Liver (tissue), 10 donors: ENCODE measurements at places on chromosomes 13 and 19. TPM values are rescaled to one million over a fixed set of nuclear protein-coding genes. Genes with fewer than 3 reads are reported as not detected.

DNA sequence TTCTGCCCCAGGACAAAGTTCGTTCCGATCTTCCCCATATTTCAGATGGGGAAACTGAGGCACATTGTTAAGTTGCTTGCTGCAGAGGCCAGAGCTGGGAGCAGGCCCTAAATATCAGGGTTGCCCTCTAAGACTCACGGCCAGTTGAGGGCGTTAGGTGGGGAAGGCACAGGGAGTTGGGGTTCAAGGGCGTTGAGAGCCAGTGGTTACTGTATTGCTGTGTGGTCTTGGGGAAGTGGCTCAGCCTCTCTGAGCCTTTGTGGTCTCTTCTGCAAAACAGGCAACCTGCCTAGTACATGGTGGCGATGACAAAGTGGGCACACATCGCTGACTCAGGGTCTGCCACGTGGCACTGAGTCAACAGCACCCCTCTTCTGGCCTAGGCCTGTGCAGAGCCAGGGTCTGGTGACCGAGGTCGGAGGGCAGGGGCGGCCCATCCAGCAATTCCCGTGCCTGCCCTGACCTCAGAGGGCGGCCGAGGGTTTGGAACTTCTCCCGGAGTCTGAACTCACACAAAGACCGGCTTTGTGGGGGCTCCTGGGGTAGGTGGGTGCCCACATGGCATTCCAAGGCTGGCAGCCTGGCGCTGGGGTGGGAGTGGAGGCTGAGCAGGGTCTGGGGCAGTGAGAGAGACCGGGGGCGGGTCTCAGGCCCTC, 10.2 kb downstream of the TNFAIP8L1 start:
- H3K36me3 ChIP-seq = no peaks in the 10 kb centered on the region
- no peak for DNase-seq

DNA sequence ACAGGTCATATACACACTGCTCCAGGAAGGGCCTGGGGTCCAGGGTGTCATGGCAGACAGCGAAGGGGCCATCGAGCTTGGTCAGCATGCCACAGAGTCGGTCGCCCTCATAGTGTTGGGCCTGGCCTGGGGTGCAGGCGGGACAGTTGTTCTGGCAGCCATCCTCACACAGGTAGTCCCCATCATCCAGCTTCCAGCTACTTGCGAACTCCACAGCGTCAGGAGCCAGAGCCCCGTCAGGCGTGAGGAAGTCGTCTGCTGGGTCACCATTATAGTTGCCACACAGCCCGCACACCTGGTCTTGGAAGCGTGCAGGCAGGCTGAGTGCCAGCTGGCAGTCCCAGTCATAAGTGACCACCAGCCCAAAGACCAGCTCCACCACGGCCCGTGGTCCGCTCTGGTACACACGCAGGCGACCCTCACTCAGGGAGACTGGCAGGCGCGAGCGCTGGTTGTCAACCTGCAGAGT, 16.2 kb downstream of the FCGBP start:
- H3K27ac ChIP-seq = no peak overlapping the region
- no peaks in the 10 kb centered on the region for H3K27me3 ChIP-seq
- no peaks in the 10 kb centered on the region for H3K4me1 ChIP-seq
- DNase-seq = no peak
- no peak overlapping the region for H3K4me3 ChIP-seq
- H3K36me3 ChIP-seq = no peaks in the 10 kb centered on the region

DNA sequence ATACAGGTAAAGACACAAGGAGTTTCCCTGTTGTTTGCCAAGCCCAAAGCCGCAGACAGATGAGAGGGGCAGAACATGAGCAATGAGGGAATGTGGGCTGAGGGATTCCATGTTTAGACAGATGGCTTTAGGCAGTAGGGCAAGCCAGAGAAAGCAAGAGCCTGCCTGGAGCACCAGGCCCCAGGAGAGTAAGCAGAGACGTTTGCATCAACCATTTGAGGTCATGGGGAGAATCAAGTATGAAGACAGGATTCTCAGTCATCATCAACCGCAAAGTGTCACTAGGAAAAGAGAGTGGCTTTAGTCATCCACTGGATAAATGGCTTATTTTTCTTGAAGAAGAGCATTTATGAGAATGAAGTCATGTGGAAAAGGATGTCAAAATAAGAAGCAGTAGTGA, 184.7 kb downstream of the COG6 start:
- no peaks in the 10 kb centered on the region for H3K4me1 ChIP-seq
- no peak overlapping the region for H3K27ac ChIP-seq
- peaks cover 2% of the 10 kb centered on the region for H3K27me3 ChIP-seq
- H3K4me3 ChIP-seq = no peak overlapping the region
- no peaks in the 10 kb centered on the region for H3K36me3 ChIP-seq
- DNase-seq = no peak

DNA sequence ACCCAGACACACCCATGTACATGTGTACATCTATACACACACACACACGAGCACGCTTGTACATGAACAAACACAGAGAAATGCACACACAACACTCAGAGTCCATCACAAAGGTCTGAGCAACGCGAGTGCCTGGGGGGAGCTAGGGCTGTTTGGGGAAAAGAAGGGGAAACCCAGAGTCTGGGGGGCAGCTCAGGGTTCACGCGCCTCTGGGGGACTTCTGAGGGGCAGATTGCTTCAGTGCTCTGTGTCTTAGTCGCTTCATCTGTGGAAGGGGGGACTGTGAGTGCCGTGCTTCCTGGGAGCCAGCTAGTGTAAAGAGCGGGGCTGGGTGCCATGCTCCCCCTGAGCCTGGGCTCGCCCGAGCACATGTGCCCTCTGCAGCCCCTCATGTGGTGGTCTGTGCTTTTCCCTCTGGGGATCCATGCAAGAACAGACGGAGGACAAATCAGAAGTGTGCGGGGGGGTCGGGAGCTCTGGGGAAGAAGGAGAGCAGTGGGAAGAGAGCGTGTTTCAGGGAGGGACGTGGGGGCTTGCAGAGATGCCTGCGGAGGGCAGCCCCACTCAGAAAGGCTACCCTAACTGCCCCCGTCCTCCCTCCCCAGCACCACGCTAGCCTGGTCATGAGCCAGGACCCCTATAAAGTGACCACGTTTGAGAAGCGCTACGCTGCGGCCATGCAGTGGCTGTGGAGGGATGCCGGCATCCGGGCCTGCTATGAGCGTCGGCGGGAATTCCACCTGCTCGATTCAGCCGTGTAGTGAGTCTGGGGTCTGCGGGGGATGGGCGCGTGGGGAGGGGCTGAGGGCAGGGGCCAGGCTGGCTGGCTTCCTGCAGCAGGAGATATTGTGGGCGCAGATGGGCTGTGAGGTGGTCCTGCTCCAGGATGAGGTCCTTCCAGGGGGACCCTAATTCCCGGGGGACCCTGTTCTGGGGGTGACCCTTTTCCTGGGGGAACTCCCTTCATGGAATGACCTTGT, 14.0 kb downstream of the GNA15 start:
- no peak overlapping the region for H3K4me3 ChIP-seq
- H3K4me1 ChIP-seq = no peaks in the 10 kb centered on the region
- H3K36me3 ChIP-seq = no peaks in the 10 kb centered on the region
- no peak for DNase-seq
- no peaks in the 10 kb centered on the region for H3K27me3 ChIP-seq

EDDM13 gene
- not detected for total RNA-seq

DNA sequence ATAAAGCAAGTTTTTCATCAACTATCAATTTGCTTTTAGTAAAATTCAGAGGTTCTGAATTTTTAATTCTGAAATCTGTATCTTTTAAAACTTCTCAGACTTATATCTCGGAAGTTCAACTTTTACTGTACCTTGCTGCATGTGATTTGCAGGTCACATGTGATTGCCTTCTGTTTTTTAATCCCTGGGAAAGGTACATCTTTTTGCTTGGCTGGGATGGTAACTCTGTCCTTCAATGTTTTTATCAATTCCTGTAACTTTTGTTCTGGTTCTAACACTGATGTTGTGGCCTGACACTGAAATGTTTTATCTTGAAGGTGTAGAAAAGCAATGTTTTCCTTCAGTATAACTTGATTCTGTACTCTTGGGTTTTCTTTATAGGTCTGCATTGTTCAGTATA, 16.2 kb upstream of the NAA16 start:
- no peak overlapping the region for H3K4me3 ChIP-seq
- no peaks in the 10 kb centered on the region for H3K36me3 ChIP-seq
- H3K4me1 ChIP-seq = no peaks in the 10 kb centered on the region
- DNase-seq = no peak
- no peak overlapping the region for H3K27ac ChIP-seq

GRCh38 chr19:5641171-5641570, 18.3 kb downstream of the SAFB start:
- H3K27ac ChIP-seq = no peak overlapping the region
- peaks cover 15% of the 10 kb centered on the region for H3K36me3 ChIP-seq
- peaks cover 24% of the 10 kb centered on the region for H3K4me1 ChIP-seq
- H3K4me3 ChIP-seq = no peak overlapping the region
- H3K27me3 ChIP-seq = no peaks in the 10 kb centered on the region
- DNase-seq = no peak

GRCh38 chr13:111153977-111154332, 38.8 kb downstream of the ARHGEF7 start:
- DNase-seq = peak; percentile 60
- peaks cover 27% of the 10 kb centered on the region for H3K4me1 ChIP-seq
- no peaks in the 10 kb centered on the region for H3K36me3 ChIP-seq
- H3K4me3 ChIP-seq = peak overlapping the region; percentile 82
